ENCODE measurements at places on chromosomes 7 and 10.

- no peak for DNase-seq
Observed at GRCh38 chr10:52479567-52479966, 165.5 kb downstream of the DKK1 start.

GRCh38 chr10:73650537-73651331, 5.1 kb downstream of the SYNPO2L start:
- no peak for DNase-seq

DNA sequence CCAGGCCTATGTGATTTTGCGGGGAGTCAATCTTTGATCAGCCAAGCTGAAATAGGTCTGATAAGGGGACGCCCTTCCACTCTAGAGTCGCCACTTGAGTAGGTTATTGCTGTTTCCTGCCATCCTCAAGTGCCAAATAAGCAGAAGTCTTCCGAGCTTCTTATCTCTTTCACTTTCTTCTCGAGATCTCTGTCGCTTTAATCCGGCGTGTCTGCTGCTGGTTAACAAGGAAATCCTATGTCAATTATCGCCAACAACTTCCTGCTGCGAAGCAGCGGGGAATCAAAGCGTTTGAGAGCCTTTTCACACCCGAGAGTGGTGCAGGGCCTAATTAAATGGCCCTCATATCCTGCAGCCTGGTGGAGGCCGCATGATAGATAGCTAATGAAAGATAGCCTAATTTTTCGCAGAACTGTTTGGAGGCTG, 215.9 kb downstream of the RAB11FIP2 start:
- no peak for DNase-seq

GRCh38 chr10:97566336-97566996, 6.1 kb upstream of the ANKRD2 start:
- no peak for DNase-seq

- DNase-seq, result no peak
Observed at GRCh38 chr10:28952523-28952922, 275.2 kb downstream of the BAMBI start.

- no peak for DNase-seq
Observed at GRCh38 chr7:135901585-135902540, 75.3 kb downstream of the MTPN start.

GRCh38 chr7:54215424-54215823, 326.8 kb upstream of the VSTM2A start:
- DNase-seq, result no peak

- DNase-seq, result no peak
Observed at GRCh38 chr10:123501148-123501547, 165.0 kb upstream of the GPR26 start.

GRCh38 chr7:106155027-106155426, 42.9 kb upstream of the SYPL1 start:
- no peak for DNase-seq

DNA sequence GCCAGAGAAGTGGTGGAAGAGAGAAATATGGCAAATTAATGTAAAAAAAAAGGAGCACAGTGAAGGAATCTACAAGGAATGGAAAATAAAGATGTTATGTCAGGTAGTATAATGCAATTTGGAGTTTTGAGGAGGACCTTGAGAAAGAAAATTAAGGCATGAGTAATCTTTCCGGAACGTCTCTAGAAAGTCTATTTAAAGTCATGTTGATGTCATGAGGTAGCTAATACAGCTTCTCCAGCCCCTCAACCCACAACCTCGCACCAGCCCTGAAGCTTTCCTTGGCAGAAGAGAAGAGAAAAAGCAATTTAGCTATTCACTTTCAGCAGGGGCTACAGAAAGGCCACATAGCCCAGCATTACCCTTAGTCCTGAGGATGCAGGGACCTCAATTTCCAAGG, 22.5 kb downstream of the TRDMT1 start:
- no peak for DNase-seq

DNA sequence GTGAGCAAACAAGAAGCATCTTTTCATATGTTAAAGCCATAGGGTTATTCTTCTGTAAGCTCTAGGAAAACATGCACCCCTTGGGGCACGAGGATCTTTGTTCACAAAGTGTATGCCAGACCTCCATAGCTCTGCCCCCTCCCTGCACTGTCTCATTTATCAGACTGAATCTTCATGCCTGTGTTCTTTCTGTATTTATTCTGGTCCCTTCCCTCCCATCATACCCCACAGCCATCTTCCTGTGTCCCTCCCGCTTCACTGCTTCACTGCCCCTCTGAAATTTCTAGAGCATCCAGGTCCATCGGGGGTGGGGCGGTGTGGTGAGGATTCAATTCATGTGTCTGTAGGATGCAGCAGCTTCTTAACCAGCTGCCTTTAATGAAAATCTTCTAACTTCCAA, 7.5 kb downstream of the EPHB6 start:
- no peak for DNase-seq

- DNase-seq, result no peak
Observed at GRCh38 chr7:5232485-5232837, 42.4 kb downstream of the WIPI2 start.

DNA sequence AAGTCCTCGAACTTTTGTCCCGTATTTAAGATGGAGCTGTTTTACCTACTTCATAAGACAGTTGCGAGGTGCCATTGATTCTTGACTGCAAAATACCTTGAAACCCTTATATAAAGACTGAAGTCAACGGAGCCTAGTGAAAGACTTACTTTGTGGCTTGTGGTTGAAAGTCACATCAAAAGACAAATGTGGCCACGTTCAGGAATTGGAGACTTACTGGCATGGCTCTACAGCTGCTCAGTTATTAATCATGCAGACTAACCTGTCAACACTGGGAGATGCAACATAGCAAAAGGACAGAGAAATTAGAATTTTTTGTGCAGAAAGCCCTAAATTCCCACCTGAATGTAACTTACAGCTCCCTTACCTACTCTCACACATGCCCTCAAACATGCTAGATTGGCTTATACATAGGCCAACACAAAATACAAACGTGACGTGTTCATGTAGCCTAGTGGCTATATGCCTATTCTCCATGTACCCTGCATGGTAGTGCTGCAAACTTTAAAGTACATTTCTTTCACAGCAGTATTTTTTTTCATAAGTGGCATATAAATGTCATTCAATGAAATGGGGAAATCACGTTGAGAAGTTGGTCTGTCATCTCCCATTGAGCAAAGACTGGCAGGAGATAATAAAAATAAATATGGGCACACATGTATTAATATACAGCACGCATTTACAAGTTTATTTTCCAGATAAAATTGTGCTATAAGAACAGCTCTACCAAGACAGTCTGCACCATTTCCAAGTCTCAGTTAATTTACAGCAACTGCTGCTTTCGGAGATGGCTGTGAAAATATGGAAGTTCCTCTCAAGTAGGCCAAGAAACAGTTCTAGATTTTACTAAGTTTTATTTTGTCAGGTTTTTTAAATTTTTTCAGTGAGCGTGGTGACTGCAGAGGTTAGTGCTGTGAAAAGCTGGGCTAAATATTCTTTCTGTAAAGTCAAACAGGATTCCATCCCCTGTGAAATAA, 170.4 kb upstream of the C7orf33 start:
- DNase-seq, result no peak

DNA sequence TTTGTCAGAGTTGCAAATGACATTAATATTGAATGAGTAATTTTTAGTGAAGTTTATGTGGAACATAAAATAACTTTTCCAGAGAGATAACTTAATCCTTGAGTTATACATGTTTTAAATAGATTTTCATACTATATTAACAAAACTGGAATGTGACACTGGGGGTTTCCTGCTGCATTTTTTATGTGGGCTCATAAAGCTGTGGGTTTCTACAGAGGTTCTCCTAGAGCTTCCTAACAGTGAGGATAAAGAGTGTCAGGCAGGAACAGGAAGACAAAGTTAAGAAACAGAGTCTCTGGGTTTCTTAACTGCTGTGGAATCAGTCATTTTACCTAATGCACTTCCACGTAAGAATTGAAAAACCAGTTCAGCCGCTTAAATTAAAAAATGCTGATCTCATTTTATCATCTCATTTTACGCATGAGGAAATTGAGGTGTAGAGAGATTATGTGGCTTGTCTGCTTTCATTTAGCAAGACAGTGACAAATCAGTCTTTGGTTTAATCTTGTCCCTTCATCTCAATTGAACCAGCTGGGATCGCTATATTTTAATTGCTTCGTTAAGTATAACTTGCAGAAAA, 5.0 kb downstream of the CD36 start:
- DNase-seq, result no peak

DNA sequence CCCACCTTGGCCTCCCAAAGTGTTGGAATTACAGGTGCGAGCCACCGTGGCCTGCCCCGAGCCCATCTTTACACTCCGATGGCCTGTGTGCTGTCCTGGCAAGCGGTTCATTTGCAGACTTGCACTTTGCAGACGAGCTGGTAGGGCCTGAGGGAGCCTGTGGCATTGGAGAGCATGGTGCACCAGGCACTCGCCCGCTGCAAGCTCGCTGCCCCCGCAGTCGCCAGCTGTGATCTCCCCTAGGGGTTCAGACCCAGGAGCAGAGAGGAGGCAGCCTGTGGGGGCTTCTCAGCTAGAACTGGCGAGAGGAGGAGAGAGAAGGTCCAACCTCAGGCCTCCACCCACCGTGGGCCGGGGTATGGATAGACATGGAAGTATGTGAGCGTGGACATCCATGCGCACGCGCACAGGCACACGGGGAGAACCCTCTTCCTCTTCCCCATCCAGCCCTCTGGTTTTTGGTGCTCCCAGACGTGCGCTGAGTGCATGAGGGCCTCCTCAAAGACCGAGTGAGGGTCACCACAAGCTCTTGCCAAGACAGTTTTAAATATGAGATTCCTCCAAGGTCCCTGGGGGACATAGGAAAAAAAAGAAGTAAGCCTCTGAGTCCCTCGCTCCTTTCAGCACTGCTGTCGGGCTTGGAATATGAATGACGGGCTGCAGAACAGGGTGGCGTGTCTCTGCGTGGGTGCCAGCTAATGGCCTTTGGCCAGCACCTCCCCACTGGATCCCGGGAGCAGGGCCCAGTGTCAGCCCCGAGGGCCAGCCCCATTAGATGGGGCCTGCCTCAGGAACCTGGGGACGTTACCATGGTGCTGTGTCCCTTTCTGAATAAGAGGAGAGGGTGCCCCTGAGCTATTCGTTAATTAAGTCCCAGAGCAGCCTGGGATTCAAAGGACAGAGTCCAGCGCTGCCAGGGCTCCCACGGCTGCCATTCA, 15.1 kb upstream of the TTYH3 start:
- no peak for DNase-seq

DNA sequence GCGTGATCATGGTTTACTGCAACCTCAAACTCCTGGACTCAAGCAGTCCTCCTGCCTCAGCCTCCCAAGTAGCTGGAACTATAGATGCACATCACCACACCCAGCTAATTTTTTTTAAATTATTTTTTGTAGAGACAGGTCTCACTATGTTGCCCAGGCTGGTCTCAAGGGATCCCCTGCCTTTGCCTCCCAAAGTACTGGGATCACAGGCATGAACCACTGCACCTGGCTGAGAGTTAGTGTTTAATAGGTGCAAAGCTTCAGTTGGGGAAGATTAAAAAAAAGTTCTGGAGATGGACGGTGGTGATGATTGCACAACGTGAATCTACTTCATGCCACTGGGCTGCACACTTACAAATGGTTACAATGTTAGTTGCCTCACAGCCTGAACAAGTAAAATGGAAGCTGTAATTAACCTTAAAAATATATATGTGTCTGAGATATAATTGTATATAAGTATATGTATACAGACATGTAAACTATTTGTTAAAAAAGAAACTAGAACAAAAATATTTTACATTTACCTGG, 106.4 kb upstream of the ZNF438 start:
- DNase-seq, result no peak

Data from activated CD4-positive, CD25-positive, alpha-beta regulatory T cell (primary cell).